Stimulated activated CD8-positive, alpha-beta memory T cell treated with anti-CD3 and anti-CD28 coated beads, Interleukin-15, amount 100 ng/mL, for 4 hours (primary cell): ENCODE measurements at places on chromosomes 11 and 22.

- DNase-seq = no peak
Observed at GRCh38 chr11:20059587-20060021, 100.7 kb downstream of the DBX1 start.

GRCh38 chr11:131609921-131610320 is 239.5 kb downstream of the NTM start:
- no peak for DNase-seq

DNA sequence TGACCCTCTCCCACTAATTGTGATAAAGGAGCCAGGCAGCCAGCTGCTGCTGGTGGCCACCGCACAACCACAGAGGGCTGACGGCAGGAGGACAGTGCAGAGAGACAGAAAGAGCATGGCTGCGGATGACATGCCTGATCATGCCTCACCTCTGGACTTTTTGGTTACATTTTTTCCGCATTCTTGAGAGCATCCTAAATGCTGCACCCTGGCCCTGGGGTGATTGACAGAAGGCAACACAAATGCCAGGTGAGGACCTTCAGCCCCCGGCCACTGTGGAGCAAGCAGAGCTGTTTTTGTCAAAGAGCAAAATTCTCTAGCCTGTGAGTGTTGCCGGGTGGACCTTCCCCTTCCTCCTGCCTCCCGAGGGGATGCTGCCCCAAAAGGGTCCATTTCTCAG is 78.5 kb downstream of the RPS6KA4 start:
- no peak for DNase-seq

DNA sequence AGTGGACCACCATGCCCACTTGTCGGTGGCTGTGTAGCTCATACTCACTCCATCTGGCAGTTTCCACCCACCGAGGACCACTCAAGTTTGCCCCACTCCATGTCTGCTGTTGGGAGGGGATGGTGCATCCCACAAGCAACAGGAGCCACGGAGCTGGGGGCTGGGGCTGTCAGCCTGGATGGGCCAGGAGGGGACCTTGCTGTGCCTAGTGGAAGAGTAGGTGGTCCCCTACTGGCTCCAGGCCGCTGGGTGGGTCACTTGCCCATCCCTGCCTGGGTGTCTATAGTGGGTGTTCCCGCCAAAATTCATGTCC is 57.0 kb downstream of the SMIM38 start:
- no peak for DNase-seq

- no peak for DNase-seq
Observed at GRCh38 chr11:44994753-44995152, 44.1 kb upstream of the TP53I11 start.

- DNase-seq = no peak
Observed at GRCh38 chr11:5922749-5923426, 19.2 kb upstream of the OR56A3 start.

GRCh38 chr11:12901874-12902481 is 107.1 kb upstream of the RASSF10 start:
- no peak for DNase-seq

DNA sequence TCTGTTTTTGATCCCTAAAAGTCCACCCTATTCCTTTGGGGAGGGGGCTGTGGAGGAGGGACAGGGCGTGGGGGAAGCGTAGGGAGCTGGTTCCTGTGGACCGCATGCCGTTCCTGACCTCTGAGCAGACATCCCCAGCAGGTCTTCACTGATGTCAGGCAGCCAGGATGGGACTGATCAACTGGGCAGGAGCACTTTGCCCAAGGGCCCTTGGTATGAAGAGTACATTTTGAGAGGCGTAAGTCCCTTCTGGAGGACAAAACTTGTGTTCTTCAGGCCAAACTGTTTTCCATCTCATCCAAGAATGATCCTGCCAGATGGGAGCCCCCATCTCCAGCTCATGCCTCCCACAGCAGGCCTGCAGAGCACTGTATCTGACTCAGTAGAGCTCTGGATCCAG is 80.9 kb upstream of the NARS2 start:
- no peak for DNase-seq

DNA sequence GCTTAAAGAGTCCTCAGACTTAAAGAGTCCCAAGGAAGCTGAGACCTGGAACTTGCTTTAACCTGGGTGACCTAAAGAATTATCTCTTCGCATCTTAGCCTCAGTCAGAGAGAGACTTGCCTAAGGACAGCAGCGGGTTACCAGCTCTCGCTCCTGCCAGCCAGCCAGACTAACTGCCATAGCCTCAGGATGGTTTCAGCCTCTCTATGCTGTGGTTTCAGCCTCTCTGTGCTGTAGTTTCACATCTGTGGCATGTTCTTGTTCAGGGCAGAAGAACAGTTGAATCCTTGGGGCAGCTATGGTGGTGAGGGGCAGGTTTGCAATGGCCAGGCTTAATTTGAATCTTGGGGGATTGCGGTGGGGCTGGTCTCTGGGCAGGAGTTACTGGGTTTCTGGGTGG is 2.3 kb downstream of the FRMD8 start:
- no peak for DNase-seq

- DNase-seq = no peak
Observed at GRCh38 chr11:85170184-85170583, 457.0 kb downstream of the DLG2 start.

DNA sequence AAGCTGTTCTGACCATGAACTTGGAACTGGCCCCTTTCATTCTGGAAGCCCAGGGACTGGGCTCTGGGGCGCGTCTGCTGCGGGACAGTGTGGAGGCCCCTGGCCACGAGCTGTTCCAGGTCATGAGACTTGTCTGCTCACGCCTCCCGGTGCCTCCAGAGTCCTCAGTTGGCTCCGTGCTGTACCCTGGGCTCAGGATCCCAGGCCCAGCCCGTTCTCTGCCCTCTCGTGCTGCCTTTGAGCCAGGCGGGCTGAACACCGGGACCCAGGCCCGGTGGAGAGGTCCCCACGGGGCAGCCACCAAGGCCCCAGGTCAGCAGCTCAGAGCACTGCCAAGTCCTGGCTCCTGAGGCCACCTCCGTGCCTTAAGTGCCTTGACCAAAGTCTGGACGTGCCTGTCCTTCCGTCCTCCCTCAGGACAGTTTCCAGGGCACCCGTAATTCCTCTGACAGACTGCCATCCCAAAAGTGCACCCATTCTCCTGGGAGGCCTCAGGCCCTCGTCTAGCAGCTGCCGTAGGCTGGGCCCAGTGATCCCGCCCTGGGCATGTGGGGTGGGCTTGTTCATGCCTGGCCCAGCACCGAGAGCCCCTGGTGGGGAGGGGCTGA is 36.3 kb upstream of the PPARA start:
- no peak for DNase-seq

- DNase-seq = no peak
Observed at GRCh38 chr11:121575963-121576290, 123.2 kb upstream of the SORL1-AS1 start.

DNA sequence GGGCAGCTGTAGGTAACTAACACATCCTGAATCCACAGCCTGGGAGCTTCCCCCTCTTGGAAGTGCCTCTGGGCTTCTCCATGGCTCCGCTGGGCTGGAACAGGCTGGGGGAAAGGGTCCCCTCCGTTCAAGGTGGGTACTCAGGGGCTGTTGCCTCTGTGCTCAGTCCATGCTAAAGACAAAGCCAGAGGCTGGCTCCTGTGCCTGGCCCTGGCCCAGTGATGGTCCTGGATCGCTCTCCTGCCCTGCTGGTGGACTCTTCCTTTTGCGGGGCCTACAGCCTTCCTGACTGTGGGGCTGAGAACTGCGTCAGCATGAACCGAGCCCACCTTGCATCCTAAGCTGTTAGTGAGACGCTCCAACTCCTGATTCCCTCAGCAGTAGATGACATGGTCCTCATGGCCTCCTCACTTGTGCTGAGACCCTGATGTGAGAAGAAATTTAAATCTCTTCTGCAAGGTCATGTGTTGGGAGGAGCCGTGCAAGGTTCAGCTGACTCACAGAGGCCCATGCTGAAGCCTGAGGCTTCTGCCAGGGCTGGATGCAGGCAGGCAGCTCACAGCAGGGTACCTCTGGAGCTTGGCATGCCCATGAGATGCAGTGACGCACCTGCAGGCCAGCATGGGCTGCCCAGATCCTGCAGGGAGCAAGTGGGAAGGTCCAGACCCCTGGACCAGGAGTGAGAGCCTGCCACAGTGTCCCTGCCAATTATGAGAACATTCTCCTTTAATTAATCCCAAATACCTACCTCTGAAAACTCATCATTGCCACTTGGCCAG is 1285.5 kb downstream of the TBC1D22A start:
- DNase-seq = no peak

- no peak for DNase-seq
Observed at GRCh38 chr22:19244600-19245352, 46.7 kb downstream of the CLTCL1 start.

- DNase-seq = no peak
Observed at GRCh38 chr11:35619855-35620640, 1.8 kb downstream of the FJX1 start.

DNA sequence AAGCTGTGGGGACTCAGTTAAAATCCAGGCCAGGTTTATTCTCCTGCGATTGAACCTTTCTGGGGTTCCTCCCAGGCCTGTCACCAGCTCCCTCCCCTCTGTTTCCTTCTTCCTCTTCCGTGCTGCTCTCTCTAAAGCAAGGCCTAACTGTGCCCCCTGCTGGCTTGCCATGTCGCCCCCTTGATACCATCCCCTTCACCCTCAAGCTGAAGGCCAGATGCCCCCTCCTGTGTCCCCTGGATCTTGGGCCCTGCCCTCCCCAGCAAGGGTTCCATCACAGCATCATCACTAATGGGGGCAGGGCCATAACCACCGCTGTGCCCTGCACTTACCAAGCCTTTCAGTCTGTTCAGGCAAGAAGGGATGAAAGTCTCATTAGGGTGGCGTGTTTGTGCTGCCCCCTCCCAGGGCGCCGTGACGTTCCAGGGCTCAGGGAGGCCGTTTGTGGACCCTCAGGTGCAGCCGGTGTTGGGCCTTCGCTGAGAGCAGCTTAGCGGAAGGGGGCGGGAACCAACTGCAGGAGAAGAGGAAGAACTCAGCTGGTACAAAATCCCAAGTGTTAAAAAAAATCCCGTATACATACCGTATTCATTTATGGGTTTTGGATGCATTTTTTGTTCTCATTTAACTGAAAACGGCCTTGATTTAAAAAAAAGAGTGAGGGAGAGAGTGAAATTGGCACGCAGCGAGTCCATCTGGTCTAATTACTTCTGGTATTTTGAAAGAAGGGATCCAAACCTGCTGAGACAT is 69.9 kb downstream of the MPPED1 start:
- DNase-seq = no peak

DNA sequence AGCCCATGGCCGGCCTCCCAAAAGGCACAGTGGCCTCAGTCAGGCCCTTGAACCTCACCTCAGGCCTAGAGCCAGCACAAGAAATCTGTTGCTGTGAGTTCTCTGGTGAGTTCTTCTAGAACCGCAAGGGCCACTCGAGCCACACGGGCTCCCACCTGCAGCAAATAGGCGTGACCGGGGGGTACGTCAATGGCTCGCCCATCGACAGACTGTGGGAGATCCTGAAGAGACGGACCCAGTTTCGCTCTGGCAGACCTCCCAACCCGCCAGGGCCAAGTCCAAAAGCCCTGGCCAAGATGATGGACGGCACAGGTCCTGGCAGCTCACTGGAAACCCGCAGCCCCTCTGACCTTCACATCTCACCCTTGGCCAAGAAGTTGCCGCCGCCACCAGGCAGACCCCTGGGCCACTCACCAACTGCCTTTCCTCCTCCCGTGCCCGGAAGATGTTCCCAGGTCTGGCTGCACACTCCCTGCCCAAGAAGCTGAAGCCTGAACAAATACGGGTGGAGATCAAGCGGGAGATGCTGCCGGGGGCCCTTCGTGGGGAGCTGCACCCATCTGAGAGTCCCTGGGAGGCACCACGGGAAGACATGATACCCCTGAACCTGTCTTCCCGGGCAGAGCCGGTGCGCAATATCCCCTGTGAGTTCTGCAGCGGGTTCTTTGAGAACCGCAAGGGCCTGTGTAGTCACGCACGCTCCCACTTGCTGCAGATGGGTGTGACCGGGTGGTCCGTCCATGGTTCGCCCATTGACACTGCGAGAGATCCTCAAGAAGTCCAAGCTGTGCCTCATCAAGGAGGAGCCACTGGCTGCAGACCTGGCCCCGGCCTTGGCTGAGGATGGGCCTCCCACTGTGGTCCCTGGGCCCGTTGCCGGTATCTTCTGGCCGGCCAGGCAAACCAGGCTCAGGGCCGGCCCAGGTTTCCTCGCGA is 544.2 kb upstream of the CCDC179 start:
- no peak for DNase-seq

DNA sequence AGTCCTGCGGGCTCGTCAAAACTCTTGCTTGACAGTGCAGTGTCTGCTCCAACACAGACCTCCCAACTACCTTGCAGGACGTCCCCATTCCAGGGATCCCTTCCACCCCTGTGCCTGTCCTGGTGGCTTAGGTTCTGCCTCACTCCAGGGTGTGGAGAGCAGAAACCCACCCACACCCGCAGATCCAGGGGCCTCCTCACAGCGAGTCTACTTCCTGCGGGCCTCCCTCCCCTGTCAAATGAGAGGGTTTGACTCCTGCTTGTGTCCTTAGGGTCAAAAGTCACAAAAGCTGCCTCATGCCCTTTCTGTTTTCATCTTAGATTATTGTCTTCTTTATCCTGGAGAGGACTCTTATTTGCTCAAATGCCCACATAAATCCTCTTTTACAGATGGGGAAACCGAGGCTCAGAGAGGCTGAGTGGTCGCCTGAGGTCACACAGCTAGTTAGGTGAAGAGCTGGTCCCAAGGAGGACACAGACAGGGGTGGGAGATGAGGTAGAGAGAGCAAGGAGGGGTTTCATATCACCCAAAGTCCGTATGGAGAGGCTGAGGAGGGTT is 81.1 kb upstream of the KCNQ1OT1 start:
- DNase-seq = no peak

DNA sequence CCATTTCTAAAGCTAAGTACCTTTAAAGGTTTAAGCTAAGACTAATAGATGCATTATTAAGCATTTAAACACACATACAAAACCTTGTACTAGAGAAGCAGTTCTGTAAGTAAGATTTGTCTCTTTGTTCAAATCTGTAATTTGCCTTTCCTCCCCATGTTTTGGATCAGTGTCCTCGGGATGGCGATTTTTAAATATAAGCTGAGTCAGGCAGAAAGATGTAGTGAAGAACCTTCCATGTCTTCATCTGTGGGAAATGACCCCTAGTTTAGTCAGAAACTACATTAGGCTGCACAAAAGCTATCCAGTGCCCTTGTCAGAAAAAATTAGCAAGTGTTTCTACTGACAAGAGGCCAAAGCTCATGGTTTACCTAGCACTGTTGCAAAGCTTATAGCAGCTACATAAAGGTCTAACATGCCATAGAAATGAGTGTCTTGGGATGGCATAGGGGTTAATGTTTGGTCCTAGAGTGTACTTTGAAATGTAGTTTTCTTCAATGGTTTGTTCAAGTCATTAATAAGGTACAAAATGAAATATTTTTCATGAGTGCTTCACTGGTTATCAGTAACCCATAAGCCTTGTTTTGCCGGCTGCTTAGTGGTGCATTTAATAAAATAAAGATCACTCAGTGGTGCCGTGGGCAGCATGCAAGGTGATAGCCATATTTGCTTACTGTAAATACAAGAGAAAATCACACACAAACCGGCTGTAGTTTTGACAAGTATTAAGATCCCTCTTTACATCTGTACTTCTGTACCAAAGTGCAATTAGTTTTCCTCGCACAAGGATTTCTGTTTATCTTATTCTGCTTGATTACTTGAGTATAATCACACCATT is 139.8 kb downstream of the ELP4 start:
- DNase-seq = no peak
